ENCODE measurements at places on chromosomes 6 and 20. TPM values are rescaled to one million over a fixed set of nuclear protein-coding genes. Genes with fewer than 3 reads are reported as not detected.

Gene TRIM10
- total RNA-seq: under 0.01 TPM

Gene TMEM151B
- total RNA-seq: not detected

Gene SLC32A1
- total RNA-seq: under 0.01 TPM

Gene OXT
- total RNA-seq: not detected

All from regular cardiac myocyte (primary cell).